T-helper 2 cell (primary cell): ENCODE measurements at places on chromosomes 7 and 10.

- DNase-seq: no peak
Observed at GRCh38 chr10:811379-812175, 119.9 kb downstream of the LARP4B start.

GRCh38 chr7:30731581-30731980, 20.4 kb upstream of the INMT start:
- DNase-seq: no peak

- DNase-seq: no peak
Observed at GRCh38 chr7:133023370-133024071, 58.4 kb downstream of the CHCHD3 start.

DNA sequence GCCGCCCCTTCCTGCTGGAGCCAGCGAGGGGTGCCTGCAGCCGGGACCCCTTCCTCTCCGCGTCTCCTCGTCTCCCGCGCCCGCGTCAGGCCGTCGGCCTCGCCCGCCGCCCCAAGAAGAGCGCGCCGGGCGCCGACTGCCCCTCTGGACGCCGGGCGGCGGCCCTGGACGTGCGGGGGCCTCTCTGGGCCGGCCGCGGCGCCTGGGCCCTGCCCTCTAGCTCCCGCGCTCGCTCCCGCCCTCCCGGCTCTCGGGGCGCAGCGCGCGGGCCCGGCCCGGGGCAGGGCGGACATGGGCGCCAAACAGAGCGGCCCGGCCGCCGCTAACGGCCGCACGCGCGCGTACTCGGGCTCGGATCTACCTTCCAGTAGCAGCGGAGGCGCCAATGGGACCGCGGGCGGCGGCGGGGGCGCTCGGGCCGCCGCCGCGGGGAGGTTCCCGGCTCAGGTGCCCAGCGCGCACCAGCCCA, 704 bp downstream of the ZNRF2 start:
- DNase-seq: peak; percentile 62

GRCh38 chr7:105837765-105838626, 38.4 kb downstream of the ATXN7L1 start:
- DNase-seq: no peak
